ENCODE measurements at places on chromosomes 3 and 15.

DNA sequence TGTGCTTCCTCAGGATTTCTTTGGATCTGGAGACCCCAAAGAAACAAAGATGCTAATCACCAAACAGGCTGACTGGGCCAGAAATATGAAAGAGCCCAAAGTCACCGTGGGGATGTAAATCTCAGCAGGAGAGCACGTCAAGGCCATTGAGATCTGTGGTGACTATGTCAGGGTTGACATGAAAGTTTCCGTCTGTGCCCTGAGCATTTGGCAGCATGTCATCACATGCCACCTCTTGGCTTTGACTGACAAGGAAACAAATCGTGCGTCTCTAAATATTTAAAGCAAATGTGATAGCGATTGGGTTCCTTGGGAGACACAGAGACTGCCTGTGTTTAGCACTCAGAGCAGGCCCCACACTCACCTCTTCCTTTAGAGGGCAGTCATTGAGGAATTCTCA, 35.2 kb downstream of the EFCAB12 start:
- no peak for DNase-seq

DNA sequence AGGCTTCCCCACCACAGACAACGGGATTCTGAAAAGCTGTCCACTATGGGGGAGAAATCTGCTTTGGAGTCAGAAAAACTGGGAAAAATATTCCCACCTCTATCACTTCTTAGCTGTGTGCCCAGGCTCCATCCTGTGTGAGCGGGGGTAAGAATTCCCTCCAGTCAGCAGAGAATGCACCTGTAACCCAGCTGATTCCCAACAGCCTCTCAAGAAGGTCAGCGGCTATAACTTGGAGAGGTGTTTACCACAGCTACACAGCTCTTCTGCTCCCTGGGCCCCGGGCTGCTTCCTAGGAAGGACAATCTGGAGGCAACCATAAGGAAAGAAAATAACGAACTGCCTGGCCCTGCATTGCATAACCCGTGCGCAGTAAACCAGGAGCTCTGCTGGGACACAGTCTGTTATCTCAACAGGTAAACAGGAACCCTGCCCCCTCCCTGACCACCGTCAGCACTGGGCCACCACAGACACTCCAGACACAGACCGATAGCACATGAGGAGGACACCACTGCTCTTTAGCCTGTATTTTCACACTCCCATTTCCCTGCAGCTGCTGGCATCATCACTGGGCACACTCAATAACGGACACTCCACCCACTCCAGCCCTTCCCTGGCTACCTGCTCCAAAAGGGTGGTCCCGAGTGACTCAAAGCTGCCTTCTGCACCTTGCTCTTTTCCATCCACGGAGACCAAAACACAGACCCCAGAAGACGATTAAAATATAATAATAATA, 2.1 kb downstream of the RAB43 start:
- DNase-seq: no peak

DNA sequence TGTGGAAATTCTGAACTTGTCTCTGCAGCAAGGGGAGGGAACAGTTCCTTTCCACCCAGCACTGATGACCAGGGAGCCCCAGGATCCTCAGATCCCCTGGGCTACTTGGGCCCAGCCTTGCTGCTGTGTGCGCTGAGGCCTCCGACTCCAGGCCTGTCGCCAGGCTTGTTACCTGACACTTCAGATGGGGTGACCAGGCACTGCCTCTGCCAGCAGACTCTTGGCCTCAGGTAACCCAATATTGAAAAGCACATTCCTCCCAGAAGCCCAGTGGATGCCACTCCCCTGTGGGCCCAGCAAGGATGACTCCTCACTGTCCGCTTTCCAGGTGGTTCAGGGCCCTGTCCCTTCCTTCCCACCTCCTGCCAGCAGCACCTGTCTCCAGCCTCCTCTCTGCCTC, 3.5 kb upstream of the PLA2G4E start:
- no peak for DNase-seq

- DNase-seq: no peak
These were observed 217.3 kb downstream of the ZIC4 start for GRCh38 chr3:147189016-147189415.

DNA sequence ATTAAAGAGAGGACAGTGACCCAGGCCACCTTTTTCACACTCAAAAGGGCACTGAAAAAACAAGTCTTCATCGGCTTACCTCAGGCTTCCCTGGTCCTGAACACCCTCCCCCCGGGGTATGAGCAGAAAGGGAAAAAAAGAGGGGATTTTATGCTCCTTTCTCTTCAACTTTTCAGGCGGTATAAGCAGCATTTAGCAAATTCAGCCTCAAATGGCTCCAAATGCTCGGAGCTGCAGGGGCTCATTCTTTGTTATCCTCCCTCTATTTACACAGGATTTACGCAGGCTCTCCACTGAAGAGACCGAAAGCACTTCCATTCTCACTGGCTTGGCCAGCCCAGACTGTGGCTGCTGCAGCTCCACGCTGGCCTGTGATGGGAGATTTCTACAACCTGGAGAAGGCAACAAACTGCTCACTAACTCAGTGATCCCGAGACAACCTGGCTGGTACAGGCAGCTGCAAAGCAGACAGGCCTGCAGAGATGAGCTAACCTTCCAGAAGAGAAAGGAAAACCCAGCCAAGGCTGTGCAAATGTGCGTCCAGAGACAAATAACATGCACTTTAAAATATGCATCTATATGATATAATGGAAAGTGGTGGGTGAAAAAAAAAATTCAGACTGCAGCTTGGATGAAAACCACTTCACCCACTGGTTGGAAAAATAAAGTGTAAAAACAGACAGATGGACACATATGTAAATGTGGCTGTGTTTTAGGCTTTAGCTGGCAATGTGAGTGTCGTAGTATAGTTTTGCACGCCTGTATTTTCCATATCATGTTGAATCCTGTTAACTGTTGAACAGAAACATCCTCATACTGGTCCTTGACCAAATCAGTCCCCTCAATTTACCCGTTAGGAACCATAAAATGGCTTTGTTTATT, 54.2 kb downstream of the MEIS2 start:
- no peak for DNase-seq

DNA sequence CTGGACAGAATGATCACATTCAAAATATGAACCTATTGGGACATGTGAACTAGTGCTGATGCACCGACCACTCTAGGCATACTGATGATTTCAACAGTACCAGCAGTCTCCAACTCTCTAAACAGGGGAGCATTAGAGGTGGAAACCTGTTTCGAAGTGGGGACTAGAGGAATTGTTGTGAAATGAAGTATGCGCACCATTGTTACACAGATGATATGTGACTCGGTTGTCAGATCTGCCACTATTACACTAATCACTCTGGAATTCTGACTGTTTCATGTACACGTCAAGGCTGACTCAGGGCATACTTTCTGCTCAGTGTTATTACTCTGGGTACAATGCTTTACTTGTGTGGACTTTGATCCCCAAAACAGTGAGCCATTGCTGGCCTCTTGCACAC, 198.2 kb upstream of the UBE2E2 start:
- peak; percentile 91 for DNase-seq

DNA sequence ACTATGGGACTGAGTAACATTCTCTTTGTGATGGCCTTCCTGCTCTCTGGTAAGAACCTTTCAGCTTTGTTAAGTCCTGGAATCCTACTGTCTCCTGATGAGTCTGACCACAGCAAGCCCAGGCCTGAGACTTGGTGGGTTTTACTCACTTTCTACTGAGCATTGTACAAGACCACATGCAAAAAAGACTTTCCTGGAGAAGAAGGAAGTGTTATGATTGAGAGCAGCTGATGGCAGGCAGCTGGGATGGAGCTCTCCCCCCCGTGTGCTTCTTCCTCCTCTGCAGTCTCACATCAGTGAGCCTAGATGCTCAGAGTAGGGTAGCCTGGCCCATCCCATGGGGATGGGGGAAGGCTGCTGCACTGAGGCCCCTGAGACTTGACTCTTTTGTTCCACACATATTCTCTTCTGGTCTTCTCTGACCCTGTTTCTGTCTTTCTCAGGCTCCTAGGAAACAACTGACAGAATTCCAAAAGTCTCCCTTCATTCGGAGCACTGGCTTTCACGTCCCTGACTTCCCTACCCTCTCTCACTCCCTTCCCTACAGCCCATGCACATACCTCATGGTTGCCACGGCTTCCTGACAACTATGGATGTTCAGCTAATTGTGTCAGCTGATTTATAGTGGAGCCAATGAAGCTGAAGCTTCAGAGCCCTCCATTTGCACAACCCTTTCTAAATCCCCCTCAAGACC, 36.6 kb downstream of the CD86 start:
- no peak for DNase-seq

- DNase-seq: no peak
These were observed 528 bp upstream of the NIT2 start for GRCh38 chr3:100333970-100334487.

- DNase-seq: no peak
These were observed 462.2 kb upstream of the RARB start for GRCh38 chr3:24965706-24966385.

GRCh38 chr15:85704720-85705429, 89.8 kb downstream of the KLHL25 start:
- DNase-seq: no peak

DNA sequence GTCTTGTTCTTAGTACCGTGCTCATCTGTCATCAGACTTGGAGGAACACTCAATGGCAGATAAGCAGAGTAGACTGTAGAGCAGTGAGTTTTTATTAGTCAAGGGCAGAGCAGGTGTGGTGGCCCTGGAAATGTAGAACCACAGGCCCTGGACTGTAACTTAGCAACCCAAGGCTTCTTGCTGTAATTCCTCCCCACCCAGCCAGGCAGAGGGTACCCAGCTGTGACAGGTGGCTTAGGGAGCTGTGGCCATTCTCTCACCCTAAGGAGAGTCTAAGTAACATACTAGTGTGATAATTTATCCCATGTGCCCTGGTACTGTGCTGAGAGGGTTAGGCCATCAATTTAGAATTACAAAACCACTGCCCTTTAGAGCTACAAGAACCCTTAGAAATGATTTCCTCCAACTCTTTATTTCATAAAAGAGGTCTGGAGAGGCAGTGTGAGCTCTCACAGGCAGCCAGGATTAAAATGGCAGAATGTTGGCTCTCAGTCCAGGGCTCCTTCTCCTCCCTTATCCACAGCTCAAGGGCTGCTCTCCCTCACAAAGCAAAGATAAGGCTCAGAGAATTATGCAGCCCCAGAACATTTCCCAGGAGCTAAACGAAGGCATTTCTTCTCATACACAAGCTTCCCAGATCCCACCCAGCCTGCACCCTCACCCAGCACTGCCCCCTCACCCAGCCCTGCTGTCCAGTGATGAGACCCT, 3.0 kb downstream of the POMGNT2 start:
- no peak for DNase-seq

DNA sequence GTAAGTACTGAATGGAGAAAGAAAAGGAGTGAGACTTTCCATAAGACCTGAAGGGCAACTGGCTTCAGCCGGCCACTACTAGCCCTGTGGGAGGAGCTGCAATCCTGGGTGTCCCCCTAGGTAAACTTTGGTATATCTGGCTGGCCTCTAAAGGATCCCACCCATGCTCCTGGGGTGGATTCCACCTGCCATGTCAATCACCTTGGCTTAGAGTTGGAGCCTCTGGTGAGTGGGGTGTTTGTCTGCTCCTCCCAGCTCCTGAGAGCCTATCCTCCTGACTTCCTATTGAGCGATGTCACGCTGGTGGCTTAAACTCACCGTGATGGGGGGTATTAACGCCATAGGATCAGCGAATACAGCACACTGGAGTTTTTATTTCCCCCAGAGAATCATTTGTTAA, 2.6 kb downstream of the SPTBN5 start:
- no peak for DNase-seq

DNA sequence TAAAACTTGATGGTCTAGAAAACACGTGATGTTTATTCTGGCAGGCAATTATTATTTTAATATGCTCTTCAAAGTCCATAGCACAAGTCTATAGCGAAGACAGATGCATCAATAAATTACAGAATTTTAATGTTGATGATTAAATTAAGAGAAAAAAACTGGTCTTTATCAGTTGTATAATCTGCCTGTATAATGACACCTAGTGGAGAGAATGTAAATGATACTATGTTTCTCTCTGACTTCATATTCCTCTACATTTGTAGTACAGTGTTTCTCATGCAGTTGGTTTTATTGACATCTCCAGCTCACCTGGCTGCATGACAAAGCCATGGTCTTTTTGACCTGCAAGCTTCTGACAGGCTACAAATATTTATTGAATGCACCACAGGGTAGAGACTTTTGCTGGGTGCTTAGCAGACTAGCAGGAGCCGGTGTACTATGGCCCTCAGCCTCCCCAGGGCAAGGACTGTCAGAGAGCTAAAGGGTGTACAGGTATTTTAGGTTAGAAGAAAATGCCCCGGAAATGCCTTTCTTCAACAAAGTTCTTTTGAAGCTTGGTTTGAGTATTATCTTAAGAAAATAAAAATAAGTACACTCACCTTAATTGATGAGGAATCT, 289.9 kb downstream of the GAP43 start:
- peak; percentile 22 for DNase-seq

GRCh38 chr15:82952158-82953081, at the start of gene HOMER2:
TSS of gene HOMER2 (minus strand) at chr15:82952720. CDS start at chr15:82952535, 185 bp downstream.
- DNase-seq: no peak

DNA sequence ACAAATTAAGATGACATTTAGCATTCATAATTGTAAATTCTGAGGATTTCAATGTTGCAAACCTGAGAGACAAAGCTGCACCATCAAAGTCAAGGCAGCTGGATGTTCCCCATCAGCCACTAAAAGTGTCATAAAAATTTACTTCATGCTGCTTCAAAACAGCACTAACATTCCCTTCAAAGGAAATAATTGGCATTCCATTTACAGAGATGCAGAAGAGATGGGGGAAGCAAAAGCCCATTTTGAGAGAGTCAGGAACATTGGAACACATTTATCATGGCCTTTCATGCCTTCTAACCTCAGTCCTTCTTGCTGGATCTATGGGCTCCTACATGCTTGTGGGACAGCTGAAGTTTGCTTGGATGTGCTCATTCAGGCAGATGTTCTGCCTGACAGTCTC, 6.4 kb upstream of the TMEM158 start:
- DNase-seq: no peak

- DNase-seq: no peak
These were observed 229.1 kb upstream of the CBLB start for GRCh38 chr3:106097817-106098435.

GRCh38 chr15:71103102-71103676, 12.1 kb upstream of the THSD4 start:
- DNase-seq: no peak

DNA sequence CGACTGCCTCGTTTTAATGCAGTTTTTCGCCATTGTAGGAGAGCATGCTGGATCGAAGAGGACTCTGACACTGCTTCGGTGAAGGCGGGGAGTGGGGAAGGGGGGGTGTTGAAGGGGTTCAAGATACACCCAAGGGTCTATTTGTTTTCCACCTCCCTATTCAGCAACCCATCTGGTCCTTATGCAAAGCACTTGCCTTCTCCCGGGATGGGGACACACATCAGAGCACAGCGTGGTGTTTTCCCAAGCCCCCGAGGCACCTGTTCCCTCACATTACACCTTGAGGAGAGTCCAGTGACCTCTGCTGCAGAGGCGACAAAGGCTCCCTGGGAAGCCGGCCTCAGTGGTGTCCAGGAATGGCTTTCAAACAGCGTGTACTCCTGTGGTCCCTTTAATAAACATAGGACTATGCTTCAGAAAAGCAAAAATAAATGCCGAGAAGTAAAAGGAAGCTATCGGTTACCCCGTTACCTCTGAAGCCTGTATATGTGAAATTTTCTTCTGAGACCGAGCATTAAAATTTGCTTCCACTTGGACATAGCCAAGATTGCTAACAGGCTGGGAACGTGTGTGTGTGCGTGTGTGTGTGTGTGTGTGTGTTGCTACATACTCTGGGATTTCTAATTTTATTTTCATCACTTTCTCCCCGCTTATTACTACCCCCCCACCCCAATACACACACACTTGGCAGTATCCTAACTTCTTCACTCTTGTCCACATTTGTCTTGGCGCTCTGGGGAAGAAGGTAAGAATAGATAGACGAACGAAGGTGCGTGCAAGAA, 53.2 kb downstream of the CCDC54 start:
- DNase-seq: no peak

All from RCC 7860 (cell line).